ENCODE measurements at places on chromosomes 6 and 20. TPM values are rescaled to one million over a fixed set of nuclear protein-coding genes. Genes with fewer than 3 reads are reported as not detected.

ADA gene
- 25.3 TPM for total RNA-seq

DNA sequence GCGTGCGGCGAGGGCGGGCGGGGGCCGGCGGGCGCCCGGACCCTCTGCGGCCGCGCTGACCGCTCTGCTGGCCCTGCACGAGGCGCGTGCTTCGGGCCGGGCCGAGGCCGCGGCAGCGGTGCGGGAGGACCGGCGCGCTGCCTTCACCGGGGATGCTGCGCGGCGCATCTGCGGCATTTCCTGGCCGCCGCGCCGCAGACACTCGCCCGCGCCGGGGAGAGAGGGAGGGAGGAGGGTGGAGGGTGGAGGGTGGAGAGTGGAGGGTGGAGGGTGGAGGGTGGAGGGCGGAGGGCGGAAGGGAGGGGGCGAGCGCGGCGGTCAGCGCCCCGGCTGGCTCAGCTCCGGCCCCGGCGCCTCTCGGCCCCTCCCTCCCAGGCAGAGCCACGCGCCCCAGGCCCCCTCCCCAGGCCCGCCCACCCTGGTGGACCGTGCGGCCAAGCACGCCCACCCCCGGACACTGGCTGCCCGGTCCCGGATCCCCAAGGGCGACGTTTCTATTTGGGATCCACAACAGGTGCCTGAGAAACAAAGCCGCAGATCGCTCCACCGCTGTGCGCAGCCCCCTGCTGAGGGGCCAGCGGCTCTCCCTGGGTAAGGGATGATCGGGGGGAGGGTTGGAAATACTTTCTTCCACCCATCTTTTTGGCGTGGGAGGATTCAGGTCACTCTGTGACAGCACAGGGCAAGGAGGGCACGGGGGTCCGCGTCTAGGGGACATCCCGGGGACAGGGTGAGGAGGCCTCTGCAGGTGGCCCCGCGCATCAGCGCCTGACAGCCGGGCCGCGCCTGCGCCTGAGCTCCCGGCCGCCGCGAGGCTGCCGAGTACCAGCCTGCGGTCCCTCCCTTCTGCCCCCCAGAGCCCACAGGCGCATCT, 111.2 kb upstream of the BEND6 start:
- no peak for DNase-seq
- H3K36me3 ChIP-seq: no peaks in the 10 kb centered on the region
- no peaks in the 10 kb centered on the region for H3K27me3 ChIP-seq
- peaks cover 8% of the 10 kb centered on the region for H3K4me1 ChIP-seq

GRCh38 chr6:34236131-34236442, 586 bp upstream of the HMGA1 start:
- peak overlapping the region; percentile 94 for H3K27ac ChIP-seq
- no peaks in the 10 kb centered on the region for H3K27me3 ChIP-seq
- no peak for DNase-seq
- peaks cover 19% of the 10 kb centered on the region for H3K4me1 ChIP-seq

DNA sequence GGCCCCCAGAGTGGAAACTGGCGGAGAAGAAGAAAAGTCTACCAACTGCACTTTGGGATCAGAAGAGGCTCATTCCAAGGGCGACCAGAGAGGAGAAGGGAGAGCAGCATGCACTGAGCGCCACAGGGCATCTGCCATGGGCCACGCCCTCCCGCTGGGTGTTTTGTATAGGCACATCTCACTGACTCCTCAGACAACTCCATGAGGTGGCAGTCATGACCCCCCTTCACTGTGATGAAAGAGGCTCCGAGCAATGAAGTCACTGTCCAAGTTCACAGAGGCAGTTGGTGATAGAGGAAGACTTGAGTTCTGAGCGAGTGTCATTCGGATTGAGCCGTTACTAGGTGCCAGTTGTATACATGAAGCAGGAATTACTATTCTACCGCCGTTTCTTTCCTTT, 15.4 kb downstream of the BPIFB1 start:
- no peaks in the 10 kb centered on the region for H3K4me1 ChIP-seq
- H3K36me3 ChIP-seq: no peaks in the 10 kb centered on the region
- DNase-seq: no peak

GRCh38 chr6:7157752-7158616, 50.2 kb downstream of the RREB1 start:
- H3K4me1 ChIP-seq: peaks cover 77% of the 10 kb centered on the region
- H3K27ac ChIP-seq: no peak overlapping the region
- peak; percentile 76 for DNase-seq

DNA sequence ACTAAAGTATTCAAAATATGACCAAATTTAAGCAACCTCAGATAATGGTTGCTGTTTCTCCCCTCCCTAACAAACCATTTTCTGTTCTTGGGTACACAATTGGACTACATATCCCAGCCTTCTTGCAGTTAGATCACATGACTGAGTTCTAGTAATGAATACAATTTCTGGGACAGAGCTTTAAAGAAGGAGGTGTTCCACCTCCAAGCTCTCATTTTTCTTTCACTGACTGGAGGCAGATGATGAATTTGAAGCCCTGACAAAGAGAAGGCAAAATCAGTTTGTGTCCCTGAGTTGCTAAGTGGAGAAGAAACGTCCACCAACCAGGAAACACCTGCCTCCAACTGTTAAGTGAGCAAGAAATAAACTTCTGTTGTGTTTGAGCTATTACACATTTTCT, 117.2 kb downstream of the LCA5 start:
- H3K36me3 ChIP-seq: no peaks in the 10 kb centered on the region
- DNase-seq: no peak
- H3K27ac ChIP-seq: no peak overlapping the region
- H3K4me1 ChIP-seq: no peaks in the 10 kb centered on the region

- H3K27ac ChIP-seq: peak overlapping the region; percentile 97
- no peaks in the 10 kb centered on the region for H3K27me3 ChIP-seq
- no peak for DNase-seq
- peak overlapping the region; percentile 88 for H3K4me3 ChIP-seq
Observed at GRCh38 chr6:43172104-43173007, 1.3 kb downstream of the SRF start.

DNA sequence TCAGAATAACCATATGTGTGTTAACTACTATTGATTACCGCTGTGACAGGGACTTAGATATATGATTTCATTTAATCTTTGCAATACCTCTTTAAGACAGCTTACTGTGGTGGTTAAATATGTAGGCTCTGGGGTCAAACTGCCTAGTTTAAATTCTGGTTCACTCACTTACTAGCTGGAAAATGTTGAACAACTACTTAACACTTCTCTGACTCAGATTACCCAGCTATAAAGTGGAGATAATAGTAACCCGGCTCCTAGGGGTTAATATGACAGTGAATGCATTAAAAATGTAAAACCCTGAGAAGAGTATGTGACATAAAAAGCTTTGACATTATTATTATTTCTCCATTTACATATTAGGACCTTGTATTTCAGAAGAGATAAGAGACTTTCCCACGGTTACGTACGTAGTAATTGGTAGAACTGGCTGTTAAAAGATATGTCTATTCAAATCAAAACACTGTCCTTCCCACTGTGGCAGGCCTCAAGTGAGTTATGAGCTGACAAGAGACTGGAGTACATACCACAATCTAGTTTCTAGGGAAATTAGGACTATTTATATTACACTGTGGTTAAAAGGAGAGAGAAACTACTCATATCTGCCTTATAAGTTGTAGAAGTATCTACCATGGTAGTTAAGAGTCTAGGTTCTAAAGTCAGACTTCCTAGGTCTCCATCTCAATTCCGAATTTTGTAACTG, 4.4 kb upstream of the PLCB1 start:
- no peaks in the 10 kb centered on the region for H3K36me3 ChIP-seq
- H3K27ac ChIP-seq: no peak overlapping the region
- DNase-seq: no peak
- H3K4me3 ChIP-seq: no peak overlapping the region
- no peaks in the 10 kb centered on the region for H3K27me3 ChIP-seq
- H3K4me1 ChIP-seq: peaks cover 8% of the 10 kb centered on the region

GRCh38 chr20:59063358-59064213, 21.0 kb upstream of the PRELID3B start:
- H3K36me3 ChIP-seq: no peaks in the 10 kb centered on the region
- no peak overlapping the region for H3K4me3 ChIP-seq
- H3K27me3 ChIP-seq: no peaks in the 10 kb centered on the region

GRCh38 chr6:41644297-41644879, 6.1 kb downstream of the MDFI start:
- H3K27ac ChIP-seq: no peak overlapping the region
- DNase-seq: no peak
- no peaks in the 10 kb centered on the region for H3K36me3 ChIP-seq
- H3K27me3 ChIP-seq: no peaks in the 10 kb centered on the region
- no peak overlapping the region for H3K4me3 ChIP-seq
- H3K4me1 ChIP-seq: peaks cover 11% of the 10 kb centered on the region

DNA sequence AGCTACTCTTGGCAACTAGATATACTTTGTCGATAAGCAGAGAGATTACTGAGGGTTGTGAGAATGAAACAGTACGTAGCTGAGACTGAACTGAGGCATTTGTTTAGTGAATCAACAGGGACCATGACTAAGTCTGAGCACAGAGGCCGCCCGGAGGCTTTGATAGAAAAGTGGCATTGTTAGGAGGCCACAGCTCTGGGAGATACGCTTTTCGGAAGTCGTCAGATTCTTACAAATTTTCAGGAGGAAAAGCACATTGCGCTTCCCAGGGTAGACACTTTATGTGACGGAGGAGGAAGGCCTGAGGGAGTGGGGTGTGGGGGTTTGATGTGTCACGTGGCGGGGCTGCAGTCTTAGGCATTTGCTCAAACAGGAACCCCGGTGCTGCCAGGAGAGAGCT, 69.4 kb downstream of the PSMG4 start:
- no peak for DNase-seq
- no peak overlapping the region for H3K4me3 ChIP-seq
- H3K36me3 ChIP-seq: no peaks in the 10 kb centered on the region
- peaks cover 23% of the 10 kb centered on the region for H3K4me1 ChIP-seq
- H3K27me3 ChIP-seq: no peaks in the 10 kb centered on the region
- no peak overlapping the region for H3K27ac ChIP-seq
